ENCODE measurements at places on chromosomes 1 and 21.

- DNase-seq: no peak
Observed at GRCh38 chr1:203086992-203087763, 1.4 kb upstream of the MYOG start.

- no peak for DNase-seq
Observed at GRCh38 chr1:231983588-231984193, 357.1 kb downstream of the DISC1 start.

DNA sequence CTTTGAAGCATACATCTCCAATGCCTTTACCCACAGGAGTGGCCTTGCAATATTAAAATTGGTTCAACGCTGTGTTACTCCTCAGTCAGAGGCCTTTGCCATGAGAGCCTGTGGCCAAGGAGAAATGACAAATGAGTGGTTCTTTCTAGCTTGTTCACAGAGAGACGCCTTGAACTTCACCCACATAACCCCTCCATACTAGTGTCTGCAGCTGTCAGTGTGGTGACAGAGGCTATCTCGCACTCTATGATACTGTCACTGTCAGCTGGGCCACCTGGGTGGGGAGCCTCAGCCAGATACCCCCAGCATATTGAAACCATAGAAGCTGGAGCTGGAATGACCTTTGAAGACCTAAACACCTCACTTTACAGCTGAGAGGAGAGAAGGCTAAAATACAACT, 57.4 kb upstream of the LBR start:
- DNase-seq: no peak

GRCh38 chr1:214351551-214352277, 70.8 kb downstream of the SMYD2 start:
- no peak for DNase-seq

GRCh38 chr1:40476924-40477677, at the start of gene ZFP69:
Gene ZFP69 (plus strand): TSS chr1:40477290. CDS start chr1:40479362, 2,072 bp downstream.
- peak; percentile 39 for DNase-seq

DNA sequence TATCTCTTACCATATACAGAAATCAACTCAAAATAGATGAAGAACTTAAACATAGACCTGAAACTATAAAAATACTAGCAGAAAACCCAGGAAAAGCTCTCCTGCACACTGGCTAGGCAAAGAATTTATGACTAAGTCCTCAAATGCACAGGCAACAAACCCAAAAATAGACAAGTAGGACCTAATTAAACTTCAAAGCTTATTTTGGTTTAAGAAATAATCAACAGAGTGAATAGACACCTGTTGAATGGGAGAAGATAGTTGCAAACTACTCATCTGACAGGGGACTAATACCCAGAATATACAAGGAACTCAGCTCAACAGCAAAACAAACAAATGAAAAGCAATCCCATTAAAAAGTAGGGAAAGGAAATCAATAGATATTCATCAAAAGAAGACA, 40.7 kb downstream of the WARS2 start:
- DNase-seq: no peak

- DNase-seq: peak; percentile 71
Observed at GRCh38 chr1:203158960-203159665, 16.5 kb downstream of the MYBPH start.

- DNase-seq: peak; percentile 59
Observed at GRCh38 chr1:11301601-11302000, 28.6 kb downstream of the UBIAD1 start.

- no peak for DNase-seq
Observed at GRCh38 chr1:28190996-28191645, 14.6 kb upstream of the PTAFR start.

DNA sequence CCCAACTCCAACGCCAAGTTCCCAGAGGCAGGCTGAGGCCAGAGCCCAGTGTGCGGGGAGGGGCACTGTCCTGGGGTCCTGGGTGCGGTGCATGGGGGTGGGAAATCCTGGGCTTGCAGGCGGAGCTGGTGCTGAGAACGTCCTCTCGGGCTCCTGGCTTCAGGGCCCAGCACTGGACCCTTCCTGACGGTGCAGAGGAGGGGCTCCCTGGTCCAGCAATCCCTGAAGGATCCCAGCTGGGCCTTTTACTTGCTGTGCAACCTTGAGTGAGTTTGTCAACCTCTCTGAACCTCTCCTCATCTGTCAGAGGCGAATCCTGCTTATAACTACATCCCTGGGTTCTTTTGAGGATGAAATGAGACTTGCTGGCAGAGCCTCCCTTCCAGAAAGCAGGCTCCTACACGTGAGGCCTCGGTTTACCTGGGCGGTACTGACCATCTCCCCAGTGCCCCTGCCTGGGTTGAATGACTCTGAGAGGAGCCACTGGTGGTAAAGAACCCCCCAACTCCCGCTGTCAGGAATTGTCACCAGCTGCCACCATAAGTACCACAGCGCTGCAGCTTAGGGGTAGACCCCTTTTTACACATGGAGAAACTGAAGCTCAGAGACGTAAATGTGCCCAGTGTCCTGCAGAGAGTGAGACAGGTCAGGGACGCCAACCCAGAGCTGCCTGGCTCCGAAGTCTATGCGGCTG, 77.3 kb downstream of the DHRS3 start:
- no peak for DNase-seq

DNA sequence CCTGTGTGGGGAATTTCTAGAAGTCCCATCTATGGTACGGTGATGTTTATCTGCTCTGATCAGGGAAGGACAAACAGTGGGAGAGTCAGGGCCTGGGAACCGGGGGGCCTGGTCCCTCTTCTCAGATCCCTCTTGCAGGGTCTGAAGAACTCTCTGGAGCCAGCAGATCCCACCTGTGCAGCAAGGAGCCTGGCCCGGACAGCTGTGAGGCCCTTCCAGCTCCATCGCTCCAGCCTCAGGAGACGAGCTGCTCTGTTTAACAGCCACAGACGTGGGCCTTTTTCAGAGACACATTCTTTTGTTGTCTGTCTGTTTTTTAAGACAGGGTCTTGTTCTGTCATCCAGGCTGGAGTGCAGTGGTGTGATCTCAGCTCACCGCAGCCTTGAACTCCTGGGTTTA, 14.5 kb downstream of the C1orf174 start:
- no peak for DNase-seq

- DNase-seq: no peak
Observed at GRCh38 chr1:200739702-200740570, 1.2 kb downstream of the CAMSAP2 start.

Data from posterior cingulate gyrus (tissue), 11 donors.